ENCODE measurements at places on chromosomes 13 and 19. TPM values are rescaled to one million over a fixed set of nuclear protein-coding genes. Genes with fewer than 3 reads are reported as not detected.

ZNF708 gene
- 5.3 TPM for total RNA-seq

VWA8 gene
- total RNA-seq, result 14.5 TPM

LRRC4B gene
- not detected for total RNA-seq

- DNase-seq, result no peak
These were observed 116.8 kb downstream of the DNAJC3 start for GRCh38 chr13:95793781-95794180.

DNA sequence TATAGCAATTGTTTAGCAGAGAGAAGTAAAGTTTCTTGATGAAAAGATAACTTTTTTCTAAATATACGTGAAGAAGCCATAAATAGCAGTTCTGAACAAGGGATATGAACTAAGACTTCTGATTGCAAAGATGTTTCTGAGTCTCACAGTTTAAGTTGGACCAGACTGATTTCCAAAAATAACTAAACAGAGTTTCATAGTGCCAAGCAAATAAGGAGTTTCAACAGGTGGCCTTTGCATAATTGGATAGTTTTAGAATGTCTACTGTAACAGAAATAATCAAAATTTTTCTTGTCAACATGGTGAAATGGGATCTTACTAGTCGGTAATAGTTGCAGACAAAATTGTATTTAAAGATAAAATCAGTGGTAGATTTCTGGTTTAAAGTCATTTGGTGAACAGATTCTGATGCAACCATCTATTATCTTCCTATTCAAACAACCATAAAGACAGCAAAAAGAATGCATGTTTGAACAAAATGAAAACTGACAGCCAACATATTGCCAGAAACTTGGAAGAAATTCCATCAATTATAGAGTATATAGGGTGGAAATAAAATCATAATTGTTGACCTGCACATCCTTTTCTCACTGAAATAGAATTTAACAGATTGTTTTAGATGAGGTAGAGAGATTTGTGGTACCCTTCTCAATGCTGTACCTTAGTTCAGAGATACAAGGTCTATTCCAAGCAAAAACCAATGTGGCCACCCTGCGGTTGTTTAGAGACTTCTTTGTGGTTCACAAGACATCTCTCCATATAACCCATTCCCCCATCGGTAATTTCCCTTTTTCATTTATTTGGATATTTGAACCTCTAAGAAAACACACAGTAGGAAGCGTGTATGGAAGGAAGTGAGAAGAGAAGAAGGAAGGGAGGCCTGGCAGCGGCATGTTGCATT, 275.3 kb downstream of the COG6 start:
- no peak for DNase-seq

- no peak for DNase-seq
These were observed 435.2 kb downstream of the FGF9 start for GRCh38 chr13:22106058-22106457.

DNA sequence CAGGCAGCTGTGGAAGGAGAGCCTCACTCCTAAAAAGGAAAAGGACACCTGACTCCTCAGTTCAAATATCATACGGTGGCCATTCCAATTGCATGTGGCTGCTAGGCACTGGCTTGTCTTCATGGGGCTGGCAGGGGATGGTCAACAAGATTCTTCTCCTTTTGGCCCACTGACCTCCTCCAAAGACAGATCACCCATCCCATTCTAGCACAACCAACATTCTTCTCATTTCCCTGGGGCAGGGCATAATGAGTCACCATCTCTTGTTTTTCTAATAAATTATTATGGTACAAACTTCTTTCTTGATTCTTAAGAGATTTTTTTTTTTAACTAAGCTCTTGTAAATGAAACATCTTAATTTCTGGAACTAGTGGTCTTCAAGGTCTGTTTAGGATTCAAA, 136.7 kb upstream of the NBEA start:
- DNase-seq, result no peak

DNA sequence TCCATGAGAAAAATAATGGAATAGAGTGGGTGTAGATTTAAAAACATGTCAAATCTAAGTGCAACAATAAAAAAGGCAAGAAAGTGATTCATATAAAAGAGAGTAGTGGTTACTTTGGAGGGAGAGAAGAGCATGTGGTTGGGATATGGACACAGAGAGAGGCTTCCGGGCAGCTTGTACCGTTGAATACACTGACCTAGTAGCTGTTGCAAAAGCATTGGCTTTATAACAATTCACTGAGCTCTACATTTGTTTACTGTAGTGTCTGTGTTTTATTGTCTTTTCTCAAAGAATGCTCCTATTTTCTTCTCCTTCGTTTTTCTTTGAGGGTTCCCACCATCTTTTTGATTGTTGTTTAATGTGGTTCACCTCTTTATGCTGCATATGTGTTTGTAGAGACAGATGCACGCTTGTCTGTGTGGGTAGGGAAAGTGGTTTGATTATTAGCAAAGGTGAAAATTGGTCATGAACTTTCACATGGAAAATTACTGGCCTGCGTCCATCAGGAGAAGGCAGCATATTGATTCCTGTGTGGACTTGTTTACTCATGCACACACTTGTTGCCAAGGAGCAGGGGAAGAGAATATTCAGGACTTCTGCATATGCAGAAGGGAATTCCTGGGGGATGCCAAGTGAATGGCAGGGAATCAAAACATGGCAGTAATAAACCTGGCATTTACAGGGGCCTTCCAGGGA, 29.9 kb upstream of the IRS2 start:
- peak; percentile 37 for DNase-seq

GRCh38 chr13:86476656-86477055, 677.4 kb upstream of the SLITRK6 start:
- DNase-seq, result no peak

DNA sequence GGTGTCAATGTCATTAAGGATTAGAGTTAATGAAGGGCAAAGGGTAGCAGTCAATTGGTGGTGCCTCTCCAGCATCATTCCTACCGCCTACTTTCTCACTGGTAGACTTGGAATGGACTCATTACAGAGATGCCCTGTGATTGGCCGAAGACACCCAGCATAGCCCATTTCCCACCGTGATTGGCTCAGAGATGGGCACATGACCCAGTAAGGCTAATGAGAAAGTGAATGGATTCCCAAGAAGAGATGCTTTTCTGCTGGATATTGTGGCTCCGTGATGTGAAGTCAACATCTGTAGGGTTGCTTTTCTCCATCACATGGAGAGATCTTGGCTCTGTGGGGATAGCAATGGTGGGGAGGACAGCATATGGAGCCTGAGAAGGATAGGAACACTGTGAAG, 11.6 kb downstream of the VSIG10L start:
- DNase-seq, result no peak

DNA sequence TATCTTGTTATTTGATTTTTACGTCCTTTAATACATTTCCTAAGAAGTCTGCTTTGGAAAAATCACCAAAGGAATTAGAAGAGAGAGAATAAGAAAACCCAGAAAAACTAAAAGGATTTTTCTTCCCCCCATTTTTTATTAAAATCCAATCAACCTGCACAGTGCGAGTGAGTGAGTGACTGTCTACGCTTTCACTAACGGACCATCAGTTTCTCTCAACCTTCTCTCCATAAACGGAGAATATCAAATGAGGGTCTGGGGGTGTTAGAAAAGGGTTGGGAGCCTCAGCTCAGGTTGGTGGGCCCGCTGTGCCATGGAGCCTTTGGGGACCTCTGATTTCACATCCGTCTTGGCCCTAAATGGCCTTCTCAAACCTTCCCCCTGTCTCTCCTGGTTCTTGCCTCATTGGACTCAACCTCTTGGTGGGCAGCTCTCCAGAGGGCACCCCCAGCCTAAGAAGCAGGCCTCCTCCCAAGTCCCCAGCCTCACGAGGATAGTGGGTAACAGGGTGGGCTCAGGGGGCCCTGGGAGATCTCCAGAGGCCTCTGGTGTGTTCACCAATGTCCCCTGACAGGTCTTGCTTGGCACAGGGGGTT, 763 bp upstream of the LRP3 start:
- no peak for DNase-seq

FAM124A gene
- not detected for total RNA-seq

GRCh38 chr13:39985071-39985470, 329.6 kb downstream of the COG6 start:
- DNase-seq, result no peak

DPF1 gene
- total RNA-seq, result 3.3 TPM

- no peak for DNase-seq
These were observed 10.5 kb downstream of the ZNF526 start for GRCh38 chr19:42230571-42230970.

FGF22 gene
- not detected for total RNA-seq
